ENCODE measurements at places on chromosomes 16 and 17.

GRCh38 chr16:88853325-88853941, 3.3 kb downstream of the GALNS start:
- DNase-seq = no peak

DNA sequence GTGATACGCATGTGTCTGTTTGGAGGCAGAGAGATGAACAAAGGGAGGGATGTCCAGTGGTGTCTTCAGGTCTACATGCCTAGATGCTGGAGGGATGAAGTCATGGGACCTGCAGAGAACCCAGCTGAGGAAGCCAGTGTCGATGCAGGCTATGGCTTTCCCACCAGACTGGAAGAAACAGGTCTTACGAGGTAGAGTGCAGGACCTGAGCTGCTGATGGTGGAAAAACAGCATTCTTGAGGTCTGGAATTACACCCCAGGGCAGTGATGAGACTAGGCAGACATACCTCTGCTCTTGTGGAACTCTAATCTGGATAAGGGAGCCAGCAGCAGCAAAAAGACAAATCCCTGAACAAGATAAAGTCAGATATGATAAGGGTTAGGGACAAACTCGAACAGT, 37.4 kb downstream of the ARSG start:
- no peak for DNase-seq

GRCh38 chr17:53659181-53659580, 163.5 kb upstream of the KIF2B start:
- DNase-seq = no peak

DNA sequence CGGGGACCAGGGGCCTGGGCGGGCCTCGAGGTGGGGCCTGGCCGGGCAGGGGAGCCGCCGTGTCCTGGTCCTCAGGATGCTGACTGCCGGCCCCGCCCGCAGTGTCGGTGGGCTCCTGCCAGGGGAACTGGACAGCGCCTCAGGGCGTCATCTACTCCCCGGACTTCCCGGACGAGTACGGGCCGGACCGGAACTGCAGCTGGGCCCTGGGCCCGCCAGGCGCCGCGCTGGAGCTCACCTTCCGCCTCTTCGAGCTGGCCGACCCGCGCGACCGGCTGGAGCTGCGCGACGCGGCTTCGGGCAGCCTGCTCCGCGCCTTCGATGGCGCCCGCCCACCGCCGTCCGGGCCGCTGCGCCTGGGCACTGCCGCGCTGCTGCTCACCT, 2.3 kb upstream of the PAQR4 start:
- no peak for DNase-seq

DNA sequence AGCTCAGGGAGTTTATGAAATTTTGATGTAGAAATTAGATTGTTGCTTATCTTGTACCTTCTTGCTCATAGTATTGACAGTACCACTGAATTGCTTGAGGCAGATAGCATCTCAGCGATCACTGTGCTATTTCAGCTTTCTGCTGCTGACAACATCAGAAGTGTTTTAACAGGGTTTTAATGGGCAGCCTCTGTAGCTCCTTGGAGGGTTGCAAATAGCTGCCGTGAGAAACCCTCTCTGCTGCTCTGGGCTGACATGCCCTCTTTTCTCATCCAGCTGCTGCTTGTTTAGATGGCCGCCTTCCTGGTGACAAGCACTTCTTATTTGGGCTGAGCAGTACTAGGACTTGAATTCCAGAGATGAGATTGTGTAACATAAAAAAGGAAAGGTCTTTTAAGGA, 180.2 kb upstream of the TBX2 start:
- DNase-seq = peak; percentile 25

DNA sequence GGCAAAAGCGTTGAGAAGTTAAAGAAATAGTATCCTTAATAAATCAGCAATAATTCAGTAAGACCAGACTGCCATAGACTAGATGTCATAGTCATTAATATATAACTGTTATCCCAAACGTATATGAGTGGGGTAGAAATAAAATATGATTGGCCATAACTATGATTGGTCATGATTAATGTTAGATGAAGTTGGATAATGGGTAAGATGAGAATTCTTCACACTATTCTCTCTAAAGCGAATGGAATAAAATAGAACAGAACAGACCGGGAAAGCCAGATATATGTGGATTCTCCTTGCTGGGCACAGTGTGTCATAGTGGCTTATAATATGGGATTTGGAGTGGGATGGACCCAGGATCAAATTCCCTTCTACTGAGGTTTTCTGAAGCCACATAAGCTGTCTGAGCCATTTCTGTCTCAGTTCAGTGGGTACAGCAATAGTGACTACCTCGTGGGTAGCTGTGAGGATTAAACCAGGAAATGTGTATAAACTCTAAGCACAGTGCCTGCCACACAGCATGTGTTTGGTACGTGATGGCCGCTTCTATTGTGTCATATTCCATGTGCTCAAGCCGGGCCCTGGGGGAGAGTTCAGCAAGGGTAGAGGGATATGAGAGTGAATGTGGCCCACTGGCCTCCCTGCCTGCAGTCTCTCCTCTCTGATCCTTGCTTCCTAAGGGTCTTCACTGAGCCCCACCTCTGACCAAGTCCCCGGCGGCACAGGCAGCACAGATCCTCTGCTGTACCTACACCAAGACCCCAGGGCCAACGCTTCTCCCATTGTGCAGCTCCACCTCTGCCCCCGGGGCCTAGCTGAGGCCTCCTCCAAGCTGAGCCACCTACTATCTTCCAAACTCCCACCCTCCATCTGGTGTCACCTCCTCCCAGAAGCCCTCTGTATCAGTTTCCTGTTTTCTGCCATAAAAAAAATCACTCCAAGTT, 3.7 kb downstream of the CETP start:
- DNase-seq = no peak

- no peak for DNase-seq
These were observed 151.4 kb downstream of the BANP start for GRCh38 chr16:88102597-88102996.

DNA sequence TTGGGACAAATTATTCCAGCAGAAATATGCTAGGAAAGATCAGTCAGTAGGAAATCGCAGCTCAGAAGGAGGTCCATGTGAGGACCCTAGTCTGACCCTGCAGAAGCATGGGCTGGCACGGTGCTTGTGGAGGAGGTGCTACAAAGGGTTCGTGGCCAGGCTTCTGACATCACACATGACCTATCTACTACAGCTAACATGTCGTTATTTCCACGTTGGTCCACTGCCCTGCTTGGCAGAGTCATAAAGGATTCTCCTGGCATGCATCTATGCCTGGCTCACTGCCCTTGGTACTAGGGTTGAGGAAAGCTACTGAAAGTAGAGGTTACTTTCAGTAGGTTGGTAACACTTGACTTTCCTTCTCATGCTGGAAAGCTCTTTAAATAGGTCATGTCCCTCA, 118.1 kb upstream of the SHISA6 start:
- DNase-seq = no peak

GRCh38 chr17:31695456-31696090, 163.5 kb downstream of the COPRS start:
- peak; percentile 66 for DNase-seq

DNA sequence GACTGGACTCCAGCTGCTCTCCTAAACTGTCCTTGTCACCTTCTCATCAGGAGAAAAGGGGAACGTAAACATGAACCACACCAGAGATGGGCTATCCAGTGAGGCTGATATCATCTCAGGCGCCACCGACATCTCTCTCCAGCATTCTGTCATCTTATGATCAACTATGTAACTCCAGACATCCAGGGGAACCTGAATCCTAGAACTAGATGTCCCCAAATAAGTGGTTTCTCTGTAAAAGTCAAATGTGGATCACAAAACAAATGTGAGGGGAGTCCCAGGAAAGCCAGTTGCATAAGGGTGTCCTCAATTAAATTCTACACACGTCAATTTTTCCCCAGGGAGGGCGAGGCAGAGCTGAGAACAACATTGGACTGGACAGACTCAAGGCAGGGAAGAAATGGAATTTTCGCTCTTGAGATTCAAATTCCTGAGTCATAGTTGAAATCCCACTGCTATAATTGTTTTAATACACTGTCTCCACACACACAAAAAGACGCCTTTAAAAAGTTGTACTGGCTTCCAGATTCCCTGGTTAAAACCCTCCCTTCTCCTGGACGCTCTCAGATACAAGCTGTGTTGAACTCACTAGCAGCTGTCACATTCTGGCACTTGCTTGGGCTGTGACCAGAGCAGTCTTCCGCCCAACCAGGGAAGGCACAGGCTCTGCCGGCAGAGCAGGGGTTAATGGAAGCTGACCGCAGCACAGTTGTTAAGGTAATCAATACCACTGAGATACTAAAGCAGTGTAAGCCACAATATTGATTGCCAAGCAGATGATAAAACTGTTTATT, 62.6 kb downstream of the ZFHX3 start:
- peak; percentile 93 for DNase-seq

- DNase-seq = no peak
These were observed 10.9 kb upstream of the FOXJ1 start for GRCh38 chr17:76151896-76152454.

GRCh38 chr16:21224800-21225199, 8.7 kb upstream of the ANKS4B start:
- DNase-seq = no peak

GRCh38 chr16:86294535-86295196, 215.7 kb upstream of the FOXF1 start:
- DNase-seq = peak; percentile 26

DNA sequence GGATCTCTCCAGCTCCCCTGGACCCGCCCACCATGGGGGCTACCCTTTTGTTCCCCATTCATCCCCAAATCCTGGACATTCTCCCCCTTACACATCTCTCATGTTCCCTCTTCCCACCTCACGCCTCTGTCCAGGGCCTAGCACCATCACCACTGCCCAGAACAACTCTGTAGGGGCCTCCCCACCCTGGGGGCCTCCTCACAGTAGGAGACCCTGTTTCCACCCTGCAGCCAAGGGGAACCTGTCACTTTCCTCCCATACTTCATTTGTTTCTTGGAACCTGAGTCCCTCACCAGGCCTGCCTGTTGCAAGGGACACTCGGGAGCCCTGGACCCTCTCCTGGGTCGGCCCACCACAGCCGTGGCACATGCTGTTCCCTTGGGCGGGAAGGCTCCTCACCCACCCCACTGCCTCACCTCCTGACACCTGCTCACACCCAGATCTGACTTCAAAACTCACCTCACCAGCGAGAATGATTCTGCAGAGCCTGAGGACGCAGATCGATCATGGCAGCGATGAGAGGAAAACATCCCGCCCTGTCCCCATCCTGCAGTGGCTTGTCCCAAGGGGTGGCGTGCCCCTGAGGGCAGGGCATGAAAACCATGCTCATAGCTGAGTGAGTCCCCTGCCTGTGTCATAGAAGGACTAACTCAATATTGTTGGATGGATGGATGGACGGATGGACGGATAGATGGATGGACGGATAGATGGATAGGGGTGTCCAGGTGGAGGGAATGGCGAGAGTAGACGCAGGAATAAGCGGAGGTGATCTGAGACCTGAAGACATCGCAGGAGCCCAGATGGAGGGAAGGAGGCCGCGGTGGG, 6.8 kb upstream of the RASD1 start:
- DNase-seq = no peak

- no peak for DNase-seq
These were observed 30.1 kb upstream of the PMFBP1 start for GRCh38 chr16:72202014-72202413.

DNA sequence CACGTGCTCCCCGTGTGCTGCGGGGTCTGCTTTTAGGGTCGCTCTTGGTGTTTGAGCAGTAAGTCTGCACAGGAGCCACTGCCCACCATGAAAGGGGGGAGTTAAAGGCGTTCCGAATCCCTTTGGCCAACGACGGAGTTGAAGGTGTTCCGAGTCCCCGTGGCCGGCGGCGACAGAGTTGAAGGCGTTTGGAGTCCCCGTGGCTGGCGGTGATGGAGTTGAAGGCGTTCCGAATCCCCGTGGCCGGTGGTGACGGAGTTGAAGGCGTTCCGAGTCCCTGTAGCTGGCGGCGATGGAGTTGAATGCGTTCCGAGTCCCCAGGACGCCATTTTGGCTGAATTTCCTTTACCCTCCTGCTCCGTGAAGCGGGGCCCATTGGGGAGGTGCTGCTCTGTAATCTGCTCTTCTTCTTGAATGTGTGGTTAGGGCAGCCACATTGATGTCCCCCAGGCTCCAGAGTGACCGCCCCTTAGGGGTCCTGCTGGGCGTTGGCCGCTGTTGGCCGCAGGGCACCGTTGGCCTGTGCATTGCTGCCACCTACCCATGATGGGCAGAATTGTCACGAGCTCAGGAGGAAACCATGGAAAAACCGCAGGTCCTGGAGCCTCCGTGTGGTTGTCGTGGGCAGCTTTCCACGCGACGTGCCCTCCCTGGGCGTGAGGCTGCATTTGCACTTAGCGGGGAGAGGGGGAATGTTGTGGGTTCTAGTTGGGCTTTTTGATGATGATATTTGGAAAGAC, 73.7 kb upstream of the ZNF750 start:
- no peak for DNase-seq

DNA sequence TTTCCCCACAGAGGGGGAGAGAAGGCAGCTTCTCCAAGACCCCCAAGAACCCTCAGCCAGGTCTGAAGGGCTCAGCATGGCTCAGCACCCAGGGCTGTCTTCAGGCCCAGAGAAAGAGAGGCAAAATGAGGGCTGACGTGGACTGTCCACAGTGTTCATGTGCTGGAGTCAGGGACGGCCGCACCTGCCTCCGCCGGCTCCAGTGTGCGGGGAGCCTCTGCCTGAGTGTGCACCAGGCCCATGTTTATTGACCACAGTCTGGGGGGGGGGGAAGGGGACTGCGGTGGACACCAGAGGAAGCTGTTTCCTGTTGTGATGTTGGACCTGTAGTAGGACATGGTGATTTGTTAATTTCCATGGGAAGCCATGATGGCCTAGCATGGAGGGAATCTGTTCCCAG, 6.9 kb downstream of the MRM1 start:
- no peak for DNase-seq

DNA sequence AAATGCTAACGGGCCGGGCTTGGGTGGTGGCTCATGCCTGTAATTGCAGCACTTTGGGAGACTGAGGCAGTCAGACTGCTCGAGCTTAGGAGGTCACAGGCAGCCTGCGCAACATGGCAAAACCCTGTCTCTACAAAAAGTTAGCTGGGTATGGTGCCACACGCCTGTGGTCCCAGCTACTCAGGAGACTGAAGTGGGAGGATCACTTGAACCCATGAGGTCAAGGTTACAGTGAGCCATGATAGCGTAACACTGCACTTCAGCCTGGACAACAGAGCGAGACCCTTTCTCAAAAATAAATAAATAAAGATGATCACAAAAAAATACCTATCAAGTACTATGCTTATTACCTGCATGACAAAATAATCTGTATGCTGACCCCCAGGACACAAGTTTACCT, 46.3 kb upstream of the INTS2 start:
- no peak for DNase-seq

DNA sequence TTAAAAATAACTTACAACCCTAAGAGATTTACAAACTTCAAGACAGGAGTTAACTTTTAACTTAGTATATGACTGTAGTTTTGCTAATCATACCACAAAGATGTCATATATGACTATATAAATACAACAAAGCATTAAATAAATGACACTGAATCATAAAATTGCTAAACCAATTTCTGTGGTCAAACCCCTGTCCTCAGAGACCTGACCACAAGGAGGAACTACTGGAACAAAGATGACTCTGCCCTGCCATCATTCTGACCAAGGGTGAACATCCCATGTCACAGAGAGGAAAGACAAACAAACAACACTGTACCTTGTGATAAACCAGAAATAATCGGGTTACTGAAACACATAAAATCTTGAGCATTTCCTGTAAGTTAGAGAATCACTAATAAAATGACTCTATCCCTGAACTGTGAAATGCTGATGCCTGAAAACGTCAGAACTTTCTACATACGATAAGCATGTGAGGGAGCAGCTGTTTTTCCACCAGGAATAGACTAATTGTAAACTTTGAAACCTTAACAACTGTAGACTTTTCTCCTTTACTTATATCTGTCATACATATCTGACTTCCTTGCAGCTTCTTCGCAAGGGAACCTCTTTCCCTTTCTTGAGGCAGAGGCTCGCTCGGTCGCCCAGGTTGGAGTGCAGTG, 47.9 kb downstream of the WDR59 start:
- DNase-seq = peak; percentile 32

GRCh38 chr16:83215406-83216001, 588.7 kb downstream of the CDH13 start:
- DNase-seq = peak; percentile 34

Measured in fibroblast of the aortic adventitia (primary cell).